ENCODE measurements at places on chromosomes 7 and 10. TPM values are rescaled to one million over a fixed set of nuclear protein-coding genes. Genes with fewer than 3 reads are reported as not detected.

Gene ENTPD1
- 0.50 TPM for total RNA-seq

Gene BEND7
- 1.0 TPM for total RNA-seq

Gene SPDYE3
- not detected for total RNA-seq

Gene SP8
- total RNA-seq: not detected
